IMR-90 (cell line): ENCODE measurements at places on chromosomes 13 and 19. TPM values are rescaled to one million over a fixed set of nuclear protein-coding genes. Genes with fewer than 3 reads are reported as not detected.

LGALS4 gene
- total RNA-seq = not detected in 2 replicates

C19orf81 gene
- not detected in 2 replicates for total RNA-seq

EXOC3L2 gene
- not detected in 2 replicates for total RNA-seq

VN1R4 gene
- not detected in 2 replicates for total RNA-seq

MISP gene
- total RNA-seq = not detected in 2 replicates

LYL1 gene
- 0.28 and 0.36 TPM in 2 replicates for total RNA-seq

KLC3 gene
- total RNA-seq = under 0.01 and 0.18 TPM in 2 replicates

MED29 gene
- 15.6 and 17.6 TPM in 2 replicates for total RNA-seq

PSG11 gene
- 0.18 and 0.28 TPM in 2 replicates for total RNA-seq

KCNJ14 gene
- under 0.01 and 0.18 TPM in 2 replicates for total RNA-seq

DNA sequence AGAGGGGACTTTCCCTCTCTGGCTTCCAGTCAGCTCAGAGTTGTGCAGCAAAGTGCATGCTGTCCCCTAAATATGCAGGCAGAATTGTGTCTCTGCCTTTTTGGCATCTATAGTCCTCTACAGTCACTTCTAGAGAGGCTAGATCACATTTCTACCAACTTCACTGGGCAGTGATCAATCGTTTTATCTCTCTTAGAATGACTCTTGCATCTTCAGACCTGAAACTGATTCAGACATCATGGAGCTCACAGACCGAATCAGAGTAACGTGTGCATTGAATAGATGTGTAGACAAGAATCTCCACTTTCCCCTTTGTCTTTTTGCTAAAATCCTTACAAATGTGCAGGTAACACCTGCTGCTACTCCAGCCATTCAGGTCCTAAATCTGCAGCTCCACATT, 6.2 kb downstream of the ZNF253 start:
- no peak for DNase-seq

DNA sequence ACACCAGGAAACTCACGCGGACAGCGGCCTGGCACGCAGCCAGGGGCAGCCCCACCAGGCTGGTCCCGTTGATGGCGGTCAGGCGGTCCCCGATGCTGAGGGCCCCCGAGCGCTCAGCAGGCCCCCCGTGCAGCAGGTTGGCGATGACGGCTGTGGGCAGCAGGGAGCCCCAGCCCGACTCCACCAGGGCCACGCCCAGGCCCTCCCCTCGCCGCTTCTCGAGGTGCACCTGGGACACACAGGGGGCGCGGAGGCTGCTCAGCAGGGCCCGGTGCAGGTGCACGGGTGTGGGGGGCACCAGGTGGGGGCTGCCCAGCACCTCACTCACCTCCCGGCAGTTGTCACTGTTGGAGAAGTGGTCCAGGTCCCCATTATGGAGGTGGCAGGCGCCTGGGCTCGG, 9.0 kb downstream of the APBA3 start:
- DNase-seq = no peak

GRCh38 chr19:40596608-40597328, 4.4 kb upstream of the LTBP4 start:
- peak; percentile 59 for DNase-seq

- no peak for DNase-seq
Observed at GRCh38 chr19:6576869-6577475, 14.0 kb downstream of the CD70 start.

DNA sequence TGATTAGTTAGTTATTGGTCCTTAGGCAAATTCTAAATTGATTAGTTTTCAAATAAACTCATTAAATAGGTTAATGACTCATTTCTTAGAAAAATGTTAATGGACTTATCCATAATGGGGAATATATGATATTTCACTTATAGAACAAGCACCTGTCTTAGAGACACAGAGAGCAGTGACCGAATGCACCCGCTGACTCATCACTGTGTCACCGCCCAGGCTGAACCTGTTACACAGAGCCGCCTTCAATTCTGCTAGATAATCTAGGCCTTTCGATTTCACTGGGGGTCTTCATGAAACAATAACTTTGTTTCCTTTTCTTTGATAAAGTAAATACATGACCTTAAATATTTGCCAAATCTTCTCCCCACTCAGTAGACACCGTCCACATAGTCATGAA, 13.1 kb downstream of the IRS2 start:
- DNase-seq = no peak

GRCh38 chr19:30158067-30158892, 213.9 kb upstream of the ZNF536 start:
- no peak for DNase-seq

DNA sequence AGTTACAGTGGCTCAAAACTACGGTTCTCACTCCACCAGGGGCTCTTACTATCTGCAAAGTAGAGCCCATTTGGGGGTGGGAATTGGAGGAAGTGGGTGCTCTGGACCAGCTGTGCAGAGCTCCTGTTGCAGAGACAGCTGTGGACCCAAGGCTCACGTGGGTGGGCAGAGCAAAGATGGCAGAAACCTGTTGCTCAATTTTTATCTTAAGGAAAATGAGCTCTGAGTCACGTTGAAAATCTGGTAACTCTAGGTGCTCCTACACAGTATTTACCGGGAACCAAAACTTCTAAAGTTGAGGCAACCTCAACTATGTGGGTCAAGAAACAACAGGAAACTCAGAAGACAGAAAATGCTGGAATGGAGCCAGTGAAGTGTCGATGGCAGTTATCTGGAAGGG, 30.2 kb upstream of the SLC15A1 start:
- no peak for DNase-seq

GRCh38 chr13:76846363-76846762, 39.8 kb downstream of the KCTD12 start:
- DNase-seq = no peak

- DNase-seq = no peak
Observed at GRCh38 chr19:18475762-18476331, 37.9 kb upstream of the ISYNA1 start.

GRCh38 chr13:52348983-52349780, 56.8 kb downstream of the THSD1 start:
- peak; percentile 85 for DNase-seq

- DNase-seq = peak; percentile 69
Observed at GRCh38 chr19:6021878-6022569, 44.1 kb upstream of the RANBP3 start.

GRCh38 chr19:45472563-45473366, 5.0 kb downstream of the FOSB start:
- DNase-seq = no peak

- peak; percentile 41 for DNase-seq
Observed at GRCh38 chr19:11288349-11288748, 7.6 kb upstream of the TSPAN16 start.

DNA sequence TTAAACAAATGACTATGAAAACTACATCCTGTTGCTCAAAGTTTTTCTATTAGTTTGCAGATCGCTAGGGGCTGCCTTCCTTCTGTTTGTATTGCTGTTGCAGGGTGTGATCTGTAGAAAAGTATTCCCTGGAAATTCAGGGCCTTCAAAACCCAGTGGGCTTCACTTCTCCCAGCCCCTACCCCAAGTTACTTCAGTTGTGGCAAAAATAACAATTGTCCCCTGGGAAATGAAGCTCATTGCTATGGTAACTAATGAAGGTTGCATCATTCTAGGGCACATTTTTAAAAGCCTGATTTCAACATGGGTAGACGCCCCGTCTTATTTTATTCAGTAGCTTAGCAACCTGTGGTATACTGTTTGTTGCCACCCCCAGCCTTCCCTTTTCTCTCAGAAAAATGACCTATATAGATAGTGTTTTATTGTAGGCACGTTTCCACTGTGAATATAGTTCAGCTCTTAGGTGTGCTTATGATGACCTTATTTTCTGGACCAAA, 60.9 kb downstream of the WDFY2 start:
- DNase-seq = peak; percentile 57
